ENCODE measurements at places on chromosomes 1 and 21.

DNA sequence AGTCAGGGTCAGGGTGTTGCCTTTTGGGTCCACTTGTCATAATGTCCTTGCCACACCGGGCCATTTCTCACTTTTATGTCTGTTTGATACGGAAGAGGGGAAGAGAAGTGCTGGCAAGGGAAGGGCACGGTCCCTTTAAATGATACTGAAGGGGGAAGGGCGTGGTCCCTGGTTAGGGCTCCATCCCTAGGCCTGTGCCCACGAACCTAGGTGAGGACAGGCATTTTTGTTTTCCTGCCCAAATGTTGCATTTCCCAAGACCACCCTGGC, 25.2 kb downstream of the B3GALT5 start:
- DNase-seq = no peak

- DNase-seq = no peak
Observed at GRCh38 chr1:18058981-18059605, 48.5 kb upstream of the IGSF21 start.

- DNase-seq = no peak
Observed at GRCh38 chr1:63619558-63619957, 26.3 kb downstream of the PGM1 start.

DNA sequence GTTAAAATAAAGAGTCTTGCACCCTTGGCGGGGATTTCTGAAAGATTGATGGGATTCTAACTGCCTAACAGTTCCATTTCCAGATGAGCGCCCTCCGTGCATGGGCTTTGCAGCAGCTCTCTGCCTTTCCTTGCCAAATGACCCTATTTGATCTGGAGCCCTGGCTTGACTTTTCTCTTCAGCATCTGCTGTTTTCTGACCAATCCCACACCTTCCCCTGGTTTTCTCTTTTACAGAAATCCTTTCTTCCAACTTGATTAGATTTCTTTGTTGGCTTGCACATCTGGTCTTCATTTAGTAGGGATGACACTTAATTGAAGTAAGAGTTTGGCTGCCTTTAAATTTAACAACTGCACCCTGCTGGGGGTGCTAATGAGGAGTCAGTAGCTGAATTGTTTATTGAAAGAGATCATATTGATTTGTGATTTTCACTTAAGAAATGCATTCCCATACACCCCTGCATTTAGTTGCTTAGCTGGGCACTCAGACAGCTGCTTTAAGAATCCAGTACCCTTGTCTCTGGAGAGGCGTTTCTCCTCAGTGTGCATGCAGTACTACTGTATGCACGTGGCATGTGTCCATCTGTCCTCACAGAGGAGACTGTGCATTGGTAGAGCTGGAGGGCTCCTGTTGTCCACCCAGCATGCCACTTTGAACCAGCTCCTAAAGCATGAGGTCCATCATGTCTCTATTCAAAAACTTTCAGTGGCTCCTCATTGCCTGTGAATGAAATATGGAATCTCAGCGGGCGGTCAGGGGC, 99.7 kb downstream of the NOS1AP start:
- no peak for DNase-seq

DNA sequence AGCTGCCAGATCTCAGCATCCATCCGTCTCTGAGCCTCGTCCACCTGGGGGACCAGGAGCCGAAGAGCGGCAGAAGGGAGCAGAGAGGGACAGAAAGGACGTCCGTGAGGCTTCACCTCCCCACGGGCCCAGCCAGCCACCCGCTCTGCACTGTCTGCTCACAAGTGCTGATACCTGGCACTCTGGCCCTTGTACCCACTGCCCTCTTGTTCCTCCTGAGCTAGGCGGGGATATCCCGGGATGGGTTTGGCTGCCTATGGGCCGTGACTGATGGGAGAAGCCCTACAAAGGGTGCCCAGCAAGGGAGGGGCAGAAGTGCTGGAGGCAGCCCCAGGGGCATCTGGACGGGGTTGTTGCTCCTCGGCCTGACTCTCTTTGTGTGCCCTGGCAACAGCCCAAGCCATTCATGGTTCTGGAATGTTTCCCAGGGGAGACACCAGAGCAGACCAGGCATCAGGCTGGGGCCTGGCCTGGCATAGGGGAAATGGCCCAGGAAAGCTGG, 57.6 kb downstream of the LDLRAD2 start:
- DNase-seq = no peak

DNA sequence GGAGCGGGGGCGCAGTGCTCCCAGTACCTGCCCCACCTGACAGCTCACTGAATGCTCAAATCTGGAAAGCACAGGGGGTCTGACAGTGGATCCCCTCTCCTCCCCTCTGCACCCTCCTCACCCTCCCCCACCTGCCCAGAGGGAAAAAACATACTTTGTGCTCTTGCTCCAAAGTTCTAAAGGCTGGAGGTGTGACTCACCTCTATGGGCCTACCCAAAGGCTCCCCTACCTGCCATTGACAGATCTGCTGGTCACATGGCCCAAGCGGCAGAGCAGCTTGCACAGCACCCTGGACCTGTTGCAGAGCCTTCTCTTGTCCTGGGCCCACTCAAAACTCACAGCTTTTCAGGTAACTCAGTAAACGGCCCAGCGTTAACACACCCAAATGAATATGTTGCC, 55.7 kb downstream of the ADSS2 start:
- DNase-seq = no peak

DNA sequence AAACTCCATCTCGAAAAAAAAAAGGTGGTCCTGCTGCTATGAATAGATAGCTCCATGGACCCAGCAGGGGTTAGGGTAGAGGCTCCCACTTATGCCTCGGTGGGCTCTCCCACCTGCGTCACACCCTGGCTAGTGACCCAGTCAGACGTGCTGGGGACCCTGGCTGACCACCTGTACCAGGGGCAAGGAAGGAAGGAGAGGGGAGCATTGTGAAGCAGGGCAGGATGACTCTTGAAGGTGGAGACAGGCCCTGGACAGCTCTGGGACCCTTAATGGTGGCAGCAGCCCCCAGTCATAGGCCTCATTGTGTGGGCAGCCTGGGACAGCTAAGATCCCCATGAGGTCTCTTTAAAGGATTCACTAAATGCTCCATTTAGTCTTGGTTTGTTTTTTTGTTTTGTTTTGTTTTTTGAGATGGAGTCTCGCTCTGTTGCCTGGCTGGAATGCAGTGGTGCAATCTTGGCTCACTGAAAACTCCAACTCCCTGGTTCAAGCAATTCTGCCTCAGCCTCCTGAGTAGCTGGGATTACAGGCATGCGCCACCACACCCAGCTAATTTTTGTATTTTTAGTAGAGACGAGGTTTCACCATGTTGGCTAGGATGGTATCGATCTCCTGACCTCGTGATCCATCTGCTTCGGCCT, 10.4 kb upstream of the SNAPIN start:
- no peak for DNase-seq

- no peak for DNase-seq
Observed at GRCh38 chr21:42125571-42126544, 54.7 kb downstream of the UMODL1 start.

- DNase-seq = no peak
Observed at GRCh38 chr1:210405316-210405715, 76.6 kb downstream of the HHAT start.

- DNase-seq = no peak
Observed at GRCh38 chr1:164754088-164754600, 195.2 kb downstream of the PBX1 start.

DNA sequence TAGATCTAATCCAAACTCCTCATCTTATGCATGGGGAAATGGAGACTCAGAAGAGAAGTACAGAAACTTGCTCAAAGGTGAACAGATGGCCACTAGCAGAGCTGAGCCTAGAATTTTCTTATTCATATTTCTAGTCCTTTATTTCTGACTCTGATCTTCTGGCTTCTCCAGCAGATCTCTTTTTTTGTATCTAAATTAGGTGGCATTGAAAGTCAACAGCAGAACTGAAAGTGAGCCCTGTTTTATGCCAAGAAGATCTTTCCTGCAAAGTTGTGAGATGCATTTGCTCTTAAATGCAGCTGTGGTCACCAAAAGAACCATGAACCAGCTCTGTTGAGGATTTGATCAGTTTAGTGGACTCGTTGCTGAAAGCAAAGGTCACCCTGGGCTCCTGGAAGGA, 75.5 kb downstream of the KAZN start:
- DNase-seq = no peak

GRCh38 chr1:185427776-185428175, 110.7 kb upstream of the IVNS1ABP start:
- DNase-seq = no peak
